Kidney epithelial cell (primary cell): ENCODE measurements at places on chromosomes 6 and 20. TPM values are rescaled to one million over a fixed set of nuclear protein-coding genes. Genes with fewer than 3 reads are reported as not detected.

Gene FAM209B
- 0.48 TPM in 1 of 2 replicates, not detected in the other for total RNA-seq

Gene DUSP22
- 35.1 and 35.9 TPM in 2 replicates for total RNA-seq

Gene FKBP1C
- 0.07 and 0.17 TPM in 2 replicates for total RNA-seq

Gene TTLL9
- total RNA-seq, result not detected in 2 replicates

Gene PNPLA1
- not detected in 2 replicates for total RNA-seq

Gene ELOVL2
- total RNA-seq, result 0.27 and 0.84 TPM in 2 replicates

Gene DACT2
- 0.84 and 0.96 TPM in 2 replicates for total RNA-seq

Gene PPP1R10
- 38.6 and 40.2 TPM in 2 replicates for total RNA-seq

Gene LEMD2
- total RNA-seq, result 78.0 and 80.6 TPM in 2 replicates

Gene FILIP1
- 0.04 and 0.21 TPM in 2 replicates for total RNA-seq

Gene ABHD16B
- total RNA-seq, result not detected in 2 replicates

Gene MATN4
- total RNA-seq, result not detected in 2 replicates

- no peak for DNase-seq
Observed at GRCh38 chr6:7004581-7005297, 103.0 kb upstream of the RREB1 start.

DNA sequence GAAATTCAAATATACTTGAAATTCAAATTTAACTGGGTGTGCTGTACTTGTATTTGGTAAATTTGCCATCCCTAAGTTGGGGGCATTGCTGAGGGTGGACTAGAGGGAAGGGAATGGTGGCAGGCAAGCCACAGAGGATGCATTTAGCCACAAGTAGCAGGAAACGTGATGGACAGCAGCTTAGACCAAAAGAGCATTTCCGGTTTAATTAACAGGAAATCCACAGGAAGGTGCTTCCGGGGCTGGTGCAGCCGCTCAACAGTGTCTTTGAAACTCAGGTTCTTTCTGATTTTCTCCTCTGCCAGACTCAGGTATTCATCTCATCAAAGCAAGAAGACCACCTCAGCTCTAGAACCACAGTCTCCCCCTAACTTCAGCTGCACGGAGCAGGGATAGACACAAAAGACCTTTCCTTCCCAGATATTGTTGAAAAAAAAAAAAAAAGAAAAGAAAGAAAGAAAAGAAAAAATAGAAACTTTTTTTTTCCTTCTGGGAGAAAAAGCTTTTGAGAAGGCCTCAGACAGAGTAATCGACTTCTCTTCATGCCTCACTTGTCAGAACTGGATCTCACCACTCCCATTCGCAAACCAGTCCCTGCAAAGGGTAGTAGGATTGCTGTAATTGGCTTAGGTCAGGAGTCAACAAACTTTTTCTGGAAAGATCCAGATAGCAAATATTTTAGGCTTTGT is 8.0 kb upstream of the BCAS1 start:
- no peak for DNase-seq

GRCh38 chr6:44737829-44738528 is 350.5 kb downstream of the CDC5L start:
- DNase-seq, result no peak

- no peak for DNase-seq
Observed at GRCh38 chr6:156557911-156558259, 219.3 kb upstream of the ARID1B start.

DNA sequence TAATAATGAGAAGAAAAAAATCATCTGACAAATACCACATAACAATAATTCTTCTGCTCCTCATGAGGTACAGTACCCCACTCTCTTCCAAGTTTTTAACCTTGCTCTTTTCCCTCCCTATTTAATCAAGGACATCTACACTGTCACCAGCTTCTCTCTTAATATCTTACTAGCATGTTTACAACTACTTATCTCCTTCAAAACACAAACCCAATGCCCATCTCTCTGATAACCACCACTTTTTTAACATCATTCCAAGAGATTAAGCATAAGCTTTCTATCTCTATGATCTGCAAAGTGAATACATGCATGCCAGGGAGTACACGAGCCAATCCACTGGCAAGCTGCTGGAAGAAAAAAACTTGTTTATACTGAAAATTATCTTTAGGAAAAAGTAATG is 10.3 kb downstream of the CEP85L start:
- DNase-seq, result no peak

GRCh38 chr20:826695-827323 is 6.7 kb upstream of the FAM110A start:
- no peak for DNase-seq

DNA sequence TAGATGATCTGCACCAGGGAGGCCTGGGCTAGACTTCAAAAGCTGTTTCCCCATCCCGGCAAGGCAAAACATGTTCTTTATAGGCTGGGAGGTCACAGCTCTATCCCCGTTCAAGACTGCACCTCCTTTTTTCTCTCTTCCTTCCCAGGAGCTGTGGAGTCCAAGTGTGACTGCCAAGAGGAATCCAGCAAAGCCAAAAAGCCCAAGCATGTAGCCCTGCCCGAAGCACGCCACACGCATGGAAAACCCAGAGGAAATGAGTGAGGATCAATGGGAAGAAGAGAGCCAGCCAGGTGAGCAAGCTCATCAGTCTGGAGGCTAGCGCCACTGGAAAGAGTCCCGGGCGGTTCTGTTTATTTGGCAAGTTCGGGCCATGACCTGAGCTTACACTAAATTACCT is 240.4 kb downstream of the PRL start:
- no peak for DNase-seq

DNA sequence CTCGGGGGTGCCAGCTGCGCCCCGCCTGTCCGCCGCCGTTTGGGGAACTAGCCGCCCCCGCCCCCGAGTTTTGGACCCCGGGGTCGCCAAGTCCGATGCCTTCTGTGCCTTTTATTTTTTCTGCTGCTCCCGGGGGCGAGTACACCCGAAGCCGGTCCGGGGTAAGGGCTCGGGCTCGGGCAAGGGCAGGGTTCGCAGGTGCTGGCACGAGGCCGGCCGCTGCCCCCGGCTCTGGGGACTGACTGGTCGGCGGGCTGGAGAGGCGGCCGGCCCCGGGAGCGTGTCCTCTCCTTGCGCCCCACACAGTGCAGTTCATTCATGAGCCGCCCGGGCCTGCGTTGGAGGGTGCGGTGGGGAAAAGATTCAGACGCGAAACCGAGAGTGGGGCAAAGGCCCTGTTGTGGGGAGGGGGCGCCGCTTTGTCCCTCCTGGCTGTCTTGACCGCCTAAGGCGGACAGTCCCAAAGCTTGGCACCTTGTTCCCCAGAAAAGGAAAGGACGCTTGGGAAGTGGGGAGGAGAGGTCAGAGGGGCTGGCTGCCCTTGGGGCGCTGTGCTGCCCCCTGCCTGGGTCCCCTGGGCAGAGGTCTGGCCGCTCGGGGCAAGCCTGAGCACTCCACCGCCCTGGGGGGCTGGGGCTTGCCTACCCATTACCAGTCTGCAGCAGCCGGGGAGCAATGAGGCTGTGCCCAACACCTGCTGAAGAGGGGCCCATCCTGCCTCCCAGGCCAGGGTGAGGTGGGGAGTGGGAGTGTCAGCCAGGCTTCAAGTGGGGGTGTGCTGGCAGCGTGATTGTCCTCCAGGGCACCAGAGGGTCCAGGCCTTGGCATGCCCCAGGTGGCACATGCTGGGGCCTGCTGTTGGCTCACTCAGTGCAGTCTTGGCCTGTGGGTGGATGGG is 915 bp downstream of the TMEM63B start:
- DNase-seq, result no peak

DNA sequence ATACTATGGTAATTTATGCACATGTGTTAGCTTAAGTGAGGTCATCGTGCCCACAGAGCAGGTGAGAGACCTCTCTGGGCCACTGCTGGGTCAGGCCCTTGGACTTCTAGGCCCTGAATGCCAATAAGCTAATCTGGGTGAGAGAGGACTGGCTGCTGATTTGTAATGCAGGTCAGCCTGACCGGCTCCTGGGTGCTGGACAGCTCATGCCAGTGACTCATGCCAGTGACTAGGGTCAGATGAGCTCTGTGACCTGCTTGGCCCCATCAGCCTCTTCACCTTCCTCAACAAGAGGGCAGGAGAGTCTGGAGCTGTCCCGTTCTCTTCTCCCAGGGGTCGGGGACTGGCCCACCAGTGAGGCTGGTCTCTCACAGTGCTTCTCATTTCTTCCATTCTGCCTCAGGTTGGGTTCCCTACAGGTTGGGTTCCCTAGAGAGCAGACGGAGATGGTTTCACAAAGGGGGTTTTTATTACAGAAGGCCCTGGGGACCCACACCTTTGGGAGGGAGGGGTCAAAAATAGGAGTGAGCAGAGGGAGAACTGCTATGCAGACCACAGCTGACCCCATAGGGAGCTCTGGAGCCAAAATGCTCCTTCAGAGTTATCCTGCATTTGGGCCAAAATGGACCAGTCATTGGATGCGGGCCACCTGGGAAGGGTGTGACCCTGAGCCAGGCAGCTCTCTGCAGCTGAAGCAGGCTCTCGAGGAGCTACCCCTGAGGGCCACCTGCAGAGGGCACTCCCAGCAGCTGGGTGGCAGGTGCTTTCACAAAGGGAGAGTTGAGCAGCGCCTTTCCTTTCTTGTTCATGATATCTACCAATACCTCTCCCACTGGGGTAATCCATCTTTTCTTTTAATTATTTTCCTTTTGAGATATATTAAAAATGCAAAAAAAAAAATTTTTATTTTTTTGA is 2.2 kb upstream of the OXT start:
- DNase-seq, result no peak

DNA sequence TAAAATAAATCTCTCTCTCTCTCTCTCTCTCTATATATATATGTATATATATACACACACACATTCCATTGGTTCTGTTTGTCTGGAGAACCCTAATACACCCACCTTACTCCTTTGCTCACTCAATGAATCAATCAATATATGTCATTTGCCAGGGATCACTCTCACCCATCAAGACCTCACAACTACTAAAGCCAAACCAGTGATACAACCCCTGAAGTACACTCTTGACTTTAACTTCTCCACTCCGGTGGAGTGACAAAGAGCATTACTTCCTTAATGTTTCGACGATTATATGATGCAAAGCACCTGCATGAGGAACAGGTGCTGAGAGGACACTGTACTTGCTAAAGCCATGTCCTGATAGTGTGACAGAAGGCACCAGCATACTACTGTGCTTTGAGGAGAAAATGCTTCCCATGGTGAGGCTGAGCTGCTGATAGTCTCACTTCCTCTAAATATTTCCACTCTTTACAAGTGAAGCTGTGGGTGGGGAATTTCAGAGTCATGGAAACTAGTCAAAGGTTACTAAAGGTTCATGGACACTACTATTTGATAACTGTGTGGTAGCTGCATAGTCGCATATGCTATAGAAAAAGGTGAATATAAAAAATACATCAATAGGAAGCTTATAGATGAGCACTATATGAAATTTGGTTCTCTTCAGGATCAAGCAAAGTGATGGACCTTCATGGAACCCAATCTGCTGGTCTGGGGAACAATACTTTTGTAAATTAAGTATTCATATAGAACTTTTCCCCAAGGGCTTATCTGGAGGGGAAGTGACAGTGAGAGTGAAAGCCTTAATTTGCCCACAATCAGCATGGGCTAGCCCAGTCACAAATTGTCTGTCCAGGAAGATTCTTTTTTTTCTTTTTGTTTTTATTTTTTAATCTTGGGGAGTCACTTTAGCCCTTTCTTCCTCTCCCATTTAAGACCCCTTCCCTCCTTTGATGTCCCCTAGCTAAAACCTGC is 141.9 kb upstream of the NEDD9 start:
- DNase-seq, result no peak

- no peak for DNase-seq
Observed at GRCh38 chr20:15905661-15906060, 667.6 kb downstream of the KIF16B start.

- DNase-seq, result no peak
Observed at GRCh38 chr6:102417368-102417998, 1024.0 kb downstream of the GRIK2 start.

DNA sequence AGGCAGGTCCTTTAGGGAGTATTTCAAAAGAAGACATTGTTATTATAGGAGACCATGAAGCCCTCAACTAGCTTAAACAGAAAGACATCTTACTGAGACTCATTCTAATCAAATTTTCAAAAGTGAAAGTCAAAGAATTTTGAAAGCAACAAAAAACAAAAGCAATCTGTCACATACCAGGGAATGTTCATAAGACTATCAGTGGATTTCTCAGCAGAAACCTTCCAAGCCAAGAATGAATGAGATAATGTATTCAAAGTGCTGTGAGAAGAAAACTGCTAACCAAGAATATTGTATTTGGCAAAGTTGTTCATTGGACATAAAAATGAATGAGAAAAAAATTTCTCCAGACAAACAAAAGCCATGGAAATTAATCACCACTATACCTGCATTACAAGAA is 48.2 kb upstream of the FUT9 start:
- DNase-seq, result no peak

GRCh38 chr20:47667531-47668312 is 117.6 kb downstream of the SULF2 start:
- no peak for DNase-seq

DNA sequence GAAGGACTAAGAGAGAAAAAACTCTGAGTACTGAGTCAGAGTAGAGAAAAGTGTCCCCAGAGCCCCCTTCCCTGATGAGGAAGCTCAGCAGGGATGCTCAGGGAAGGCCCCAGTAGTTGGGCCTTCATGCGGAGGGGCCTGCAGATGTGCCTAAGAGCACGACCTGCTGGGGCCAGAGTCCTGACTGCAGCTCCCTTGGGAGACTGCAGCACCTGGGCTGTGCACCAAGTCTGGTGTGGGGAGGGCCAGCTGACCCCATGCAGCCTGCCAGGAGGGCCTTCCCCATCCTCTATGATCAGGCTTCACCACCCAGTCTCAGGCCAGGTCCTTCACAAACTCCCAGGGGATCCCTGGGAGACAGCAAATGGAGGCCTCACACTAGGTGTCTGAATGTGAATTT is 130.4 kb downstream of the FNDC1 start:
- DNase-seq, result no peak

GRCh38 chr6:36232172-36232571 is 35.6 kb downstream of the BRPF3 start:
- no peak for DNase-seq

GRCh38 chr20:4973330-4974097 is 27.8 kb downstream of the SLC23A2 start:
- DNase-seq, result peak; percentile 84

- DNase-seq, result no peak
Observed at GRCh38 chr6:46012834-46013233, 2.8 kb downstream of the CLIC5 start.

DNA sequence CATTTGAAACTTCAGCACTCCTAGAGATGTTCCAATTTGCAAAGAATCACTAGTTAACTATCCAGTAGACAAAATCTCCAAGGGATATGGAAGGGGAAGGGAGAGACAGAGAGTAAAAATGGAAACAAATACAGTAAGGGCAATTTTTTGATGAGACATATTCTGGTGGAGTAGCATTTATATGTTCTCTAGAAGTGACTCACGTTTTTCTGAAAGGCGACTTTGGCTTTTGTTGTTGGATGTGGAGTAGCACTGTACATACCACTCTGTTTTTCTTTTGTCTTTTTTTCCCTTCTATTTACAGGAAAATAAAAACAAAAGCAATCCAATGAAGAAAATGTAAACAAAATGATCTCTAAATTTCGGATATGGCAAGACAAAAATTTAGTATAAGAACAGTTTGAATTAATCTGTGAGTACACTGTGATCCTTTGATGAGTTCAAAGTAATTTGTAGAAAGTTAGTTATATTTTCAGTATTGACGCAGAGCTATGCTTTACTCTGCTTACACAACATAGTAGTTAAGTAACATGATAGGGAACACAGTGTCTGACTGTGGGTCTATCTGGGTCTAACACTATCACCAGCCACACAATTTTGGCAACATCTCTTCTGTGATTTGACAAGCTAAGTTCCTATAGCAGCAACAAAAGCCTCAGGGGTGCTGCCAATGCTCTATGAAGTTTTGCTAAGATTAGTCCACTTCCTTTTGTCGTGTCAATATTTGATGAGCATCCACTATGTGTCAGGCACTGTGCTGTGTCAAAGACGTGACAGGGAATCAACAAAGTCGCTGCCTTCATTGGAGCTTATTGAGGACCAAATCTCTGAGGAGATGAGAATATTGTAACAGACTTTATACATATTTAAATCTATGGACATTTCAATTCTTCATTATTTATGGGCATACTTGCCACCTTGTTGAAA is 27.3 kb upstream of the TAGAP start:
- DNase-seq, result no peak
